Activated T-helper 1 cell treated with anti-CD3 and anti-CD28 coated beads, Interleukin-2, amount 50 U/mL, for 16 hours (primary cell): ENCODE measurements at places on chromosomes 3 and 15.

DNA sequence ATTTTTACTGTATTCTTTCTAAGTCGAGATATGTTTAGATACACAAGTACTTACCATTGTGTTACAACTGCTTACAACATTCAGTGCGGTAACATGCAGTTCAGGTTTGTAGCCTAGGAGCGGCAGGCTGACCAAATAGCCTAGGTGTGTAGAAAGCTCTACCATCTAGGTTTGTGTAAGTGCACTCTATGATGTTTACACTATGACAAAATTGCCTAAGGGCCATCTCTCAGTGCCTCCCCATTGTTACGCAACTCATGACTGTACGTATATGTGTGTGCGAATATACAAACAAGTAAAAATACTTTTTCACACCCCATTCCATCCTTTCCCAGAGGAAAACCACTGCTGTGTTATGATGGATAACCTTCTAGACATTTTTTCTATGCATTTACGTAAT lies 44.3 kb downstream of the PXYLP1 start:
- DNase-seq: no peak

DNA sequence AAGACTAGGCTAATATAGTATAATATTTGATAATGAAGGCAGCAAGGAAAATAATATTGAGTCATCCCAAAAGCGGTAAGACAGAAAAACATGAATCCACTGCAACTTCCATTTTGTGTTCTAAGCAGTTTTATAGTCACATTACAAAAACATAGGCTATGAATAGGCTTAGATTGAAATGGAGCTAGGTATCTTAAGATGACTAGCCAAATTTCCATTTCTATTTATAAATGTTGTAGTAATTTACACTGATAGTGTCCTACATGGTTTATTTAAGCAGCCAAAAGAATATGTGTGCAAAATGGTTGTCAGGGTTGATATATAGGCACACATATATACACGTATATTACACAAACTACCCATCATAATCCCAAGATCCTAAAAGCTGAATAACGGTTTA lies 82.0 kb downstream of the VPS13C start:
- DNase-seq: no peak

GRCh38 chr15:78921517-78921916 lies 23.3 kb downstream of the CTSH start:
- no peak for DNase-seq

- no peak for DNase-seq
Measured at GRCh38 chr3:133986311-133986710, 43.4 kb downstream of the SLCO2A1 start.

- DNase-seq: no peak
Measured at GRCh38 chr15:85329561-85330422, 50.6 kb upstream of the AKAP13 start.
